ENCODE measurements at places on chromosomes 16 and 17.

DNA sequence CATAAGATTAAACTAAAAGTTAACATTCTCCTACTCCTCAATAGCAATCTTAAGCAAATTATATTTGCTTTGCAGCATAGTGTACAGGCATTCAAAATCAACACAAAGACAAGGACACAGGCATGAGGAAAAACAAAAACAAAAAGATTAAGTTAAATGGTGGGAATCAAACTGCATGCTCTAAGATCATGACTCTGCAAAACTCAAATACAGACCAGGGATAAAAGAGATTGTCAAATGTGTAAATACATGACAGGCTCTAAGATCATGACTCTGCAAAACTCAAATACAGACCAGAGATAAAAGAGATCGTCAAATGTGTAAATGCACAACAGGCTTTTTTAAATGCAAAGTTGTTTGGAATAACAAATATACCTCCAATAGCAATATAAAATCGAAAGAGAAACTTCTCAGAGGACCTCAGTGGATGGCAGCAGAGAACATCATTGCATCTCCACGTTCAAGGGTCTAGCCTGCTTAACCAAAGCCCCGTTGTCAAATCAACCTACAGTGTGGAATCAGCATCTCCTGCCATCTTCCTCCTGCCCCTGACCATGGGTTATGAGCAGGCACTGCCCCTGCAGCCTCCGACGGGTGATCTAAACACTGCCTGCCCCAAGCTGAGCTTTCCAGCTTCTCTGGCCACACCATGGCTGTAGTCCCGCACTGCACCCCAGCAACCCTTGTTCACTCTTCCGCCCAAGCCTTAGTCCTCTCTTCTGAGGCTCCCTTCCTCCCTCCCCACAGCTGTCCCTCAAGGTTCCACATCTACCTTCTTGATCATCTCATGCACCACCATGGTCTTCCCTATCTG, 446.1 kb downstream of the SOX9 start:
- no peak for DNase-seq

- DNase-seq, result no peak
Measured at GRCh38 chr16:12468552-12468951, 335.1 kb downstream of the CPPED1 start.

GRCh38 chr17:39659279-39660010, 5.7 kb upstream of the TCAP start:
- no peak for DNase-seq

- DNase-seq, result no peak
Measured at GRCh38 chr17:5762191-5762590, 177.9 kb upstream of the NLRP1 start.

DNA sequence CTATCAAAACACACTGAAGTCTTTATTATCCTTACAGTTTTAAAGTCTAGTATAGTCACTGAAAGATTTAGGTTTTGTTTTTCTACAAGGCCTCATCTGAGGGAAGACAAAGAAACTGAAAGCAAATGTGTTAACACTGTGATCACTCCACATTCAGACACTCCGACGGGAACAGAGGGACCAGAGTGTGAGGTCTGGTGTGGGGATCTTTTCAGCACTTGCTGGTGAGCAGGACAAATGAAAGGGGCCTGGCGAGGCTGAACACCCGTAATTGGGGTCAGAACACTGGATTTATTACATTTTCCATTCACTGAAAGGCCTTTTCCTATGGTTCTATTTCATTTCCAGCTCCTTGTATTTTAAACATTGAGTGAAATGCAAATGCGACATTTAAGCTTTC, 910.5 kb downstream of the CDH11 start:
- no peak for DNase-seq

- no peak for DNase-seq
Measured at GRCh38 chr17:6517062-6517461, 39.3 kb downstream of the PITPNM3 start.
